Upper lobe of left lung (tissue), 6 donors: ENCODE measurements at places on chromosomes 16 and 17. TPM values are rescaled to one million over a fixed set of nuclear protein-coding genes. Genes with fewer than 3 reads are reported as not detected.

Gene SLX4
- total RNA-seq: 10.5 TPM

Gene DNAAF1
- 13.1 TPM for total RNA-seq

DNA sequence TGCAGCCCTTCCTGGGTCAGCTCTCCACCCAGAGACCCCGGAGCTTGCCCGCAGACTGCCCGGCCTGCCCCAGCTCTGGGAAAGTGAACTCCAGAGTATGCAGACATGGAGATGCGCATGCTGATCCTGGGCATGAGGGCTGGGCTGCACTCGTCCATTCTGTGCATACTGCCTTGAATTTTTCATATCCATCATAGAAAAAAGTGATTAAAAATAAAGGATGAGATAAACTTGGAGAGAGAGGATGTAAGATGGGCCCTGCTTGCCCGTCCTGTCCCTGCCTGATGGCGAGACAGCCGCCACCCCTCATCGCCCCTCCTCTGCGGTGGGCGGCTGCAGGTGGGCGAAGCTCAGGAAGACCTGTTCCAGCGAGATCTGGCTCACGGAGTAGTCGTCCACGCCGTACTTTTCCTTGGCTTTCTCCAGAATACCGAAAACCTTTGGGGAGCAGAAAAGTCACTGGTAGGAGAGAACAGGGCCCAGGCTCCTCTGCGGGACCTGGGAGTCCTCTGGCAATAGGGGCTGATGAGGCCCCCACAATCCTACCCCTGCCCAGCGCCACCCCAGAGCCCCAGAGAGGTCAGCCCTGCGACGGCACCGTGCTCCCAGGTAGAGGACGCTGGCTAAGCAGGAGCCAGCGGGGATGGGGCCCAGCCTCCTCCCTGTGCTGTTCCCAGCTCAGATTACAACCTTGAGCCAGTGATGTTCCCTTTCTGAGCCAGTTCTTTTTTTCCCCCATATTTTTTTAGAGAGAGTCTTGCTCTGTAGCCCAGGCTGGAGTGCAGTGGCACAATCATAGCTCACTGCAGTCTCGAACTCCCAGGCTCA lies 8.7 kb upstream of the RNPS1 start:
- H3K4me3 ChIP-seq: no peak overlapping the region
- no peaks in the 10 kb centered on the region for H3K4me1 ChIP-seq

DNA sequence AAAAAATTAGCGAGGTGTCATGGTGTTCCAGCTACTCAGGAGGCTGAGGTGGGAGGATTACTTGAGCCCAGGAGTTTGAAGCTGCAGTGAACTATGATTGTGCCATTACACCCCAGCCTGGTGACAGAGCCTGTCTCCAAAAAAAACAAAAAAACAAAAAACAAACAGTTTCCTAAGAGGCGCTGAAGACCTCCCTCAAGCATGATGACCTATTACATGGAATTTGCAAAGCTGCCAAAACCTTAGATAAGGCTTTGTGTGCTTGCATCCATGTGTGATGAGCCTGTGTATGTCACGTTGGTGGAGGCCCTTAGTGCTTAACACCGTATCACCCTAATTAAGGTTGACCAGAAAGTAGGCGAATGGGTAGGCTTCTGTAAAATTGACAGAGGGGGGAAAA lies 143.5 kb downstream of the PPM1E start:
- H3K27me3 ChIP-seq: no peaks in the 10 kb centered on the region
- H3K36me3 ChIP-seq: no peaks in the 10 kb centered on the region
- DNase-seq: no peak
- H3K4me1 ChIP-seq: no peaks in the 10 kb centered on the region
- no peak overlapping the region for H3K27ac ChIP-seq

GRCh38 chr16:1968146-1968953 lies 1.7 kb downstream of the RNF151 start:
- peaks cover 29% of the 10 kb centered on the region for H3K4me1 ChIP-seq
- no peak overlapping the region for H3K4me3 ChIP-seq
- H3K27me3 ChIP-seq: no peaks in the 10 kb centered on the region
- H3K36me3 ChIP-seq: peaks cover 1% of the 10 kb centered on the region
